NCI-H1930 (cell line): ENCODE measurements at places on chromosomes 2 and 18.
A peak's percentile ranks its signal among the peaks of the same experiment; 100 is the strongest.

DNA sequence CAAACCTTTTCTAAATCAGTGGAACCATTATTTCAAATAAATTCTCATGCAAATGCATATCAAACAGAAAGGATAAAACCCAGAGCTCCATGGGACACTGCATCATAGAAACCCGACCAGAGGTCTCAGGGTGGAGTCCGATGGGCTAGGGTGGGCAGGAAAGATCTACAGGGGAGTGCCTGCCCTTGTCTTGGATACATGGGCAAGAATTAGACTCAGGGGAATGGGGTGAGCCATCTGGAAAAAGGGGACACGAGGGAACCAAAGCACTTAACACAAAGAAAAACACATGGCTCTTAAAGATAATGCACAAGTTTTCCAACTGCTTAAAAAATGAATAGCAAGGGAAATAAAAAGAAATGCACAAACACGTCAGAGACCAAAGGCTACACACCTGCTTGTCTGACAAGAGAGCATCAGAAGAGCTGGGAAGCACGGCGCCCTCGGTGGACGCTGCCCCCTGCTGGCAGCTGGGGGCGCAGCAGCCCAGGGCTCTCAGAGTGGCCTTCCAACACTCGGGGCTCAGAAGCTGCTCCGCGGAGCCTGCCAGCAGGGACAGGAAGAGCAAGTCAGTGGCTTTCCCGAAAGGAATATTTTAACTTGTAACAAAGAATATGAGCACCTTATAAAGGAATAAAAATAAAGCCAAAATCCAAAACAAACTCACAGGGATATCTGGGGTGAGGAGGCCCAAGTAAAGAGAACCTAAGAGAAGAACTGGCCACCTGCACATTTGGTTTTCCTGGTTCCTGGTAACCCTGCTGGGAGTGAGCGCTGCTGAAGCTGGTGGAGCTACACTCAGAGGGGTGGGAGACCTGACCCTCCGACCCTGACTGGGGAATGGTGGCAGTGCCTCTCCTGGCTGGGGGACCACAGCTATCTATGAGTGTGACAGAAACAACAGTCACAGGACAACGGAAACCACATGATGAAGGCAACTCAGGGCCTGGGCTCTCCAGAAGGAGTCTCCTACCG lies 54.5 kb downstream of the SIGLEC15 start:
- no peak for DNase-seq

GRCh38 chr2:238243496-238244076 lies 3.7 kb upstream of the HES6 start:
- no peak for DNase-seq

DNA sequence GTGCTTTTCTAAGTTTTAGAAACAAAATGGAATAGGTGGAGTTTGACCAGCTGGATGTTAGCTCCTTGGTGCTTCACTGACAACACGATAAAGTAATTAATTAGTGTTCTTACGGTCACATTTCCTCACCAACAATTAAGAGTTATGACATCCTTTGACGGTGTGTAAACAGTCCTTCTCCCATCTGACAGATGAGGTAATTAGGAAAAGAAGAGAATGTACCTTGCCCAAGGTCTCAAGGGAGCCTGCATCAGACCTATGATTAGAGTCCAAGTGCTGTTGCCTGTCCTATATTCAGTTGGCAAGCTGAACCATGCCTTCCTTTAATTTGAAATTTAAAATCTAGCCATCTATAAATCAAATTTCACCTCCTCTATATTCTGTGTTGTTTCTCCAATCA lies 48.3 kb upstream of the STK17B start:
- DNase-seq: no peak

- no peak for DNase-seq
Measured at GRCh38 chr18:3717376-3718025, 267.5 kb downstream of the TGIF1 start.

- DNase-seq: peak; percentile 70
Measured at GRCh38 chr18:70380915-70381896, 92.4 kb downstream of the SOCS6 start.

GRCh38 chr2:218567797-218568189 lies 358 bp downstream of the USP37 start:
- no peak for DNase-seq

GRCh38 chr2:219122202-219122980 lies 38.2 kb downstream of the NHEJ1 start:
- DNase-seq: no peak

DNA sequence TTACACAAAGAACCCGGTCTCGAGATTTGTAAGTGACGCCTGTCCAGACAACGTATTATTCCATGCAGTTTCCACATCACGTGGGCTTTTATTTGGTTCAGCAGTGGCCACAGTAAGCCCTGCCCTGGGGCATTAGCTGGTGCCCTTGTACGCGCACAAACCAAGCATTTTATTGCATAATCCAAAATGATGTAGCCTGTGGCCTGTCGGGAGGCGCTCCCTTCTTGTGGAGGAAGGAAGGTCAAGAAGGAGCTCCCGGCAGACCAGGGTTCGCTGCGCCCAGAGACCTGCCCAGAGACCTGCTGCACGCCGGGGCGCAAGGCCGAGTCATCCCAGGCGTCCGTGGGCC lies 179.6 kb upstream of the ALKAL2 start:
- no peak for DNase-seq

DNA sequence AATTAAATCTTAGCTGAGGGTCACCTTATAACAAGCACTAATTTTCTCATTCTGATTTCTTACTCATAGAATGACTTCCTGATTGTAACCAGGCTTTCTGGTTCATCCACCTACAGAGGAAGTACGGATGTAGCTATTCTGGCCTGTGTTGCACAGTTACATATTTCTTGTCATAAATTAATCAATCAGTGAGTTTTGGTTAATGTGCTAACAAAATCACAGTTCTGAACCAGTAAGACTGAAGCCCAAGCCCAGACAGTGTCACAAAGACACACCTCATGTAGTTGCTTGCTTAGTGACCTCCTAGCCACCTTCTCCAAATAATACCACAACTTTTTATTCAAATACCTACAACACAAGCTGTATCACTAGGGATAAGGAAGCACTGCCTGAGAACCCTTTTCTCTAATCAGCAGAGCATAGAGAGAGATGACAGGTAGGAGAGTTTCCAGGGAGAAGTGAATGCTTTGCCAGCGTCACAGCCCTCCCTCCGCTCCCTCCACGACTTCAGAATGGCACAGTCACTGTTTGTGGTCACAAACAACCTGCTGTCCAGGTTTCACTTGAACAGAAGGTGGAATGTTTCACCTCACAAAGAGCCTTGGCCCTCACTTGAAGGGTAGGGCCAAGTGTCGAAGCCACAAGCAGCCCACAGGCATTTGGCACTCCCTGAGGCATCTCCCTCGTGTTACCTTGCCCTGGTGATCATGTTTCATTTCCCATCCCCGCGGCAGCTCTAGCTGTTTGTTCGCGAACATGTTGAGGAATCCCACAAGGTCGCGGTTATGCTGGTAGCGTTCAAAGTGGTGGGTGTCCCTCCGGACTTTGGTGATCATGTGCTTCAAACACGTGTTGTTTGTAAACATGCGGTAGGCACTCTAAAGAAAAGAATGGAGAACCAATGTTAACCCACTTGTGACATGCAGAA lies 120.8 kb upstream of the STK17B start:
- no peak for DNase-seq

GRCh38 chr18:31649449-31649848 lies 34.9 kb downstream of the B4GALT6 start:
- DNase-seq: no peak

- no peak for DNase-seq
Measured at GRCh38 chr18:35174093-35174731, 66.6 kb upstream of the ZNF397 start.

DNA sequence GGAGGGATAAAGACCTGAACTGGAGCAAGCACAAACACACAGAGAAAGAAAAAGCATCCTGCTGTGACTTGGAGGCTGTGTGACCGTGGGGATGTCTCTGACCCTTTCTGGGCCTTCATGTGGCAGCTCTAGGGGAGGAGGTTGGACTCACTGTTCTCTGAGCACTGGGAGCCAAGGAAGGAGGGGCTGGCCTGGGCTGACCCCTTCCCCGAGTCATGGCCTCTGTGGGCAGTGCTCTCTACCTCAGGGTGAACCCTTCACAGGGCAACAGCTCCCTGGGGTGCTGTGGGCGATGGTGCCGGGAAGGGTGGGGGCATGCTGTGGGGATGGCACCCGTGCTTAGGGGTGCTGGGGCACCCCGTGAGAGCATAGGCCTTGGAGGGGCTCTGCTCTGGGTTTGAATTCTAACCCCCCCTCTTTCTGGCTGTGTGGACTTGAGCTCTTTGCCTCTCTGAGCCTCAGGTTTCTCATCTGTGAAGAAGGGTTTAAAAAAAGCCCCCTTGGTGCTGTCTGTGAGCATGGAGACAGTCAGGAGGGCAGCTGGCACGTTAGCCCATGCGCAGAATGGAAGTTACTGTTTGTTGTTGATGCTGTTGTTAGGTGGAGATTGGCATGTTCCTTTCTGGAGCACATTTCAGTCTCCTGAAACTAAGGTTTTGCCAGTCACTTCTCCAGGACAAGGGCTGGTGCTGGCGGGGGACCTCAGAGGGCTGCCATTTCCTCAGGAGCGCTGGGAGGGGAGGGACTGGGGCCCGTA lies 700 bp downstream of the TOGARAM2 start:
- no peak for DNase-seq

DNA sequence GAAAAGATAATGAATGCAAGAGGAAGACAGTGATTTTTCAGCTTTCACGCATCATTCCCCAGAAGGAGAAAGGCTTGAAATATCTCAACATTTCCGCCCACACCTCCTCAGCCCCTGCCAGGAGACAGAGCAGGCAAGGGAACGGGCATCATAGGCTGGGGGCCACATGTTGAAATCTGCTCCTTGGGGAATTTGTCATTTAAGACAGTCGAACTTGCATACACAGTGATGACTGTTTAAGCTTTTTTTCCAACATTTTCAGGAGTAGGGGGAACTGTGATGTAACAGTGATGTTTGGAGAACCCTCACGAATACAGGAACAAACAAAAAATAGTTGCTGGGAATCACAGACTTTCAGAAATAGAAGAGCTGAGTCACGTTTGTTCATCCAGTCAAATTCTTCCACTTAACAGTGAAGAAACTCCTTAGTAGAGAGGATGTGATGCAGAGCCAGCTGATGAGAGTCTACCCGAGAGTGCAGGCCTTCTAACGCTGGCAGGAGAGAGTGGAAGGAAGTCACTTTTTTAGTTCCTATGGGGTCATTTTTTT lies 266.8 kb downstream of the ALPK2 start:
- DNase-seq: no peak

DNA sequence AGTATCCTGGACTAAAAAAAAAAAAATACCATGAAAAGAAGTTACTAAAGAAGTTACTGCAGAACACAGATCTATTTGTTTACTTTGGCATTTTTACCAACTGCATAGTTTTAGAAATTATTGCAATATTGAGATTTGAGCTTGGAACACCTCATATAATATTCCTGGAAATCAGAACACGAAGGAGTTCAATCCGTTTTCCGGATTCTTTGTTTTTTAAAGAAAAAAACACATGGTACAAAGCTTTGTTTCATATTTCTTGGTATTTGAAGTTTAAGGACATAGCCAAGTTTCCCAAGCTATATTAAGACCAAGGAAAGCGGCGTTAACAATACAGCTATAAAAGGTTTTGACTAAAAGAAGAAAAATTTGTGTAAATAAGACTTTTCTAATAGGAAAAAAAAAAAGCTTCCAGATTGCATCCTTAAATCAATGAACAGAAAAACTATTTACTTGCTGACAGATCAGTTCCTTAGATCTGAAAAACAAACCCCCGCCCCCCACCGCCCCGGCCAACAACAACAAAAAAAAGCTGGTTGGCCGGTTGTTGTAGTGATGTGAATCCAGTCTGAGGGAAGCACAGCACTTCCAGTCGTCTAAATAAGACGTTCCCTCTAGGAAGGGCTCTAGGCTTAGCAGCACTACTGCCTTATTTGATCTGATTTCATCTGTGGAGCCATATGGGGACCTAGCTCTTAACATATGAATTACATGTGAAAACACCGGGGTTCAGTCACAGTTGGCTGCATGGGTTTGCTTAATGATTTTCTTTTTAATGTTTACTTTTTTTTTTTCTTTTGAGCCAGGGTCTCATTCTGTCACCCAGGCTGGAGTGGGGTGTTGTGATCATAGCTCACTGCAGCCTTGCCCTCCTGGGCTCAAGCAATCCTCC lies 2.5 kb upstream of the RHOB start:
- DNase-seq: no peak

GRCh38 chr18:7576685-7577084 lies 9.6 kb downstream of the PTPRM start:
- no peak for DNase-seq

GRCh38 chr18:5543773-5544389 lies at the start of gene EPB41L3:
Gene EPB41L3, minus strand, starts transcription at chr18:5543997. Its CDS starts 54,814 bp downstream, at chr18:5489183.
- no peak for DNase-seq

DNA sequence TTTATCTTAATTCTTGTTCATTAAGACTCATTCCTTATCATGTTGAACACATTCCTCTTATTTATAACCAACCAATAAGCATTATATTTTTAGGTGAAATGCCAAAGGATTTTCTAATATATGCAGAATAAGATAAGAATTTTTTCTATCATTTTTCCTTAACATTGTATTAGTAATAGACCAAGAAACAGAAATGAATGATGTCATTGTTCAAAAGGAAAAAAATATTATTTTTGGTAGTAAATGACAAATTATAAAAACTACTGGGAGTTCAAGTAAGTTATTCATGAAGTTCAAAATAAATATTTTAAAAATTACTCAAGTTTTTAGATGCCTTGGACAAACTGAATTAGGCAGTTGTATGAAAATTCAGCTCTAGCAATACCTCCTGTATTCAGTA lies 25.5 kb downstream of the DCAF17 start:
- DNase-seq: no peak

DNA sequence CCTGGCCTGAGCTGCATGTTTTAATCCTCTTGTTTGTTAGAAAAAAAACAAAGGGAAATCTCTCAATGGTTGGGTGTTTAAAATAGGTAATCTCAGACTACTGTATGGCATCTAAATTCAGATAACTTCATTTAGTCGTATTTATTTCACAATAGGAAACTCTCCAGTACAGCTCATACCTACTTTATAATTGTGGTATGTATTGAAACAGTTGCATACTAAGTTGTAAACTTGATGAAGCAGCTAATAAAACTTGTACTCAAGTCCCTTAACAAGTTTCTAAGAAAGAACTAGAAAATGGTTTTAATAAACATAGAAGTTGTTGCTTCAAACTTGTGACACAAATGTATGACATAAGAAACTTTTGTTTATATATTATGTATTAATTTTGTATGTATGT lies 334.5 kb downstream of the PTPRM start:
- no peak for DNase-seq

DNA sequence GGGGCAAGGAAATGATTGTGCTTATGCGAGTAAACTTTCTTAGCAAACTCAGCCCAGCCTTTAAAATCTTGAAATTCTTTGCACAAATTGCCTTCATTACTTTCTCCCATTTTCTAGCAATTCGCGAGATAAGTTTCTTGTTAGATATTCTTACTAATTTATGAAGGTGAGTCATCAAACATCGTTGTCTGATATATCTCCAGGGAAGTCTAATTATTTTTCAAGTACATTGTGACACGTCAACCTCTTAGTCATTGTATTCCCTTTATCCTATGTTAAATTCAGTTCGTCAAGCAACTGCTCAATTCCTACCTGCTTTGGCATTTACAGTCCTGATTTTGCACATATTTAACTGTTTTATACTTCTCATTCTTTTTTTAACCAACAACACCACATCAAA lies 854.5 kb upstream of the CRIM1 start:
- no peak for DNase-seq
